Astrocyte of the cerebellum (primary cell): ENCODE measurements at places on chromosomes 3 and 15.

GRCh38 chr3:172516318-172517214 is 6.7 kb downstream of the TNFSF10 start:
- peak; percentile 88 for DNase-seq

GRCh38 chr3:33439546-33440327 is 468 bp downstream of the UBP1 start:
- DNase-seq = no peak

DNA sequence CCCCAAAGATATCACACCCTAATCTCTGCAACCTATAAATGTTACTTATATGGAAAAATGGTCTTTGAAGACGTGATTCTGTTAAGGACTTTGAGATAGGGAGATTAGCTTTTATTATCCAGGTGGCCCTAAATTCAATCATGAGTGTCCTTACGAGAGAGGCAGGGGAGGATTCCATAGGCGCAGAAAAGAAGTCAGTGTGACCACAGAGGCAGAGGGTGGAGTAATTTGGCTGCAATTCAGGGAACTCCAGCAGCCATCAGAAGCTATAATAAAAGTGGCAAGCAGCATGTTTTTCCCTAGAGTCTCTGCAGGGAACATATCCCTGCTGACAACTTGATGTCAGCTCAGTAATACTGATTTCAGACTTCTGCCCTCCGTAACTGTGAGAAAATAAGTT is 315.2 kb upstream of the ROBO2 start:
- DNase-seq = no peak

DNA sequence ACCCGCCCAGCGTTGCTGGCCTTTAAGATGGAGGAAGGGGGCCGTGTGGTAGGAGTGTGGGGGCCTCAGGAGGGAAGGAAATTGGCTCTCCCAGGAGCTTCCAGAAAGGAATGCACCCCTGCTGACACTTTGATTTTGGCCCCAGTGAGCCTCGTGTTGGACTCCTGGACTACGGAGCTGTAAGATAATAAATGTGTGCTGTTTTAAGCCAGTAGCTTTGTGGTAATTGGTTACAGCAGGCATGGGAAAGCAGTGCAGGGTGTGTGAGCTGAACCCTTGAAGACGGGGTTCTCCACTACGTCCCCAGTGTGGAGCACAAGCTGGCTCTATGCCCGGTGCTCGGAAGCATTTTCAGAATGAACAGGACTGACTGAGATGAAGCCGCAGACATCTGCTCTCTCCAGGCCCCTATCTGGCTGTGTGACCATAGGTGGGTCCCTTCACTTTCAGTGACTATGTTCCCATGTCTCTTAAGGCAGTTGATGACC is 22.9 kb upstream of the CGNL1 start:
- DNase-seq = no peak

GRCh38 chr15:40252438-40253166 is 13.7 kb downstream of the PAK6 start:
- no peak for DNase-seq

GRCh38 chr3:37225481-37225880 is 51.1 kb upstream of the LRRFIP2 start:
- no peak for DNase-seq

DNA sequence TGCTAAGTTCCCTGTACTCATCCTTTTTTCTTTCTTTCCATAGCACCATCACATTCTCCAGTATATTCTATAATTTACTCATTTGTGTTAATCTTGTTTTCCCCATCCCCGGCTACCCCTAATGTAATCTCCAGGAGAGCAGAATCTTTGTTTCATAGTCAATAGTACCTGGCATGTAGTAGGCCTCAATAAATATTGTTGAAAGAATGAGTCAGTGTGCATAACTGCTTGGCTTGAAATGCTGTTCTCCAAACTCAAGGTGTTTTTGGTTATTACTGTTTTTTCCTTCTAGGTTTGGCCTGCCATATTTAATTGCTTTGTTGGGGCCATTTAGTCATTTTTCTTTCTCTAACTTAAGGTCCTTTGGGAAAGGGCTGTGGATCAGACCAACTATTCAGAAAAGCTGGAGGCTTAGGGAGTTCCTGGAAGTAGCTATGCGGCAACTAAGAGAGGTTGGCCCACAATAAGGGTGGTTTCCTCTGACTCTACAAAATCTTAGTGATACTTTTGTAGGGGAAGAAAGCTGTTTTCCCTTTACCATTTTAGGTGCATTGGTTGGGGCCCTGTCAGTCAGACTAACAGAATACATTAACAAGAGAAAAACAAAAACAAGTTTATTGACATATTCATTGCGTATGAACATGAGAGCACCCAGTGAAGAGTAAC is 28.4 kb downstream of the KAT2B start:
- DNase-seq = no peak

- peak; percentile 31 for DNase-seq
Observed at GRCh38 chr15:55289746-55290527, at the start of gene RAB27A. Gene RAB27A, minus strand, starts transcription at chr15:55289813. Its CDS starts 54,879 bp downstream, at chr15:55234934.

GRCh38 chr3:98839846-98840245 is 61.6 kb downstream of the DCBLD2 start:
- DNase-seq = no peak

GRCh38 chr3:4508048-4508981 is 15.2 kb downstream of the ITPR1 start:
- no peak for DNase-seq

DNA sequence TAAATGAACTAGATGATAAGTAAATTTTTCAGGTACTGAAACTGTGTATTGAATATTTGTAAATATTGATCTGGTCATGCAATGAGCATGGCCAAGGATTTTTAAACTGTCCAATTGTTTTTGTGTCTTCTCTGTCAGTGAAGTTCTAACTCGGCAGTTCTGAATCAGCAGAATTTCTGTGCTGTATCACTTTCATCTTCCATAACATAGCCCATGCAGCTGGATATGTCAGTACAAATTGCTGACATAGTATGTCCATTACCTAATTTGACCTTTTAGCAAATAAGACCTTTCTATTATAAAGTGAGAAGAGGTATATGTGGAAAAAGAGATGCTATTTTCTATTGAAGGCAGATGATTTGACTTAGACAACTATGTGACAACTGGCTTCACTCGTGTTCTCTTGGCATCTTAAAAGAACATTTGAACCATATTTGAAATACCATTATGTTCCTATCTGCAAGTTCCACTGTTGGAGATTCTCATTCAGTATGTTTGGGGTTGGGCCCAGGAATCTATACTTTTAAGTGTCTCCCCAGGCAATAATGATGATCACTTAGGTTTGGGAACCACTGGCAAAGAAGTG is 90.4 kb downstream of the CMSS1 start:
- DNase-seq = no peak

- peak; percentile 24 for DNase-seq
Observed at GRCh38 chr3:39990532-39990931, 181.1 kb downstream of the MYRIP start.

GRCh38 chr3:6260551-6261191 is 600.2 kb upstream of the GRM7 start:
- no peak for DNase-seq

DNA sequence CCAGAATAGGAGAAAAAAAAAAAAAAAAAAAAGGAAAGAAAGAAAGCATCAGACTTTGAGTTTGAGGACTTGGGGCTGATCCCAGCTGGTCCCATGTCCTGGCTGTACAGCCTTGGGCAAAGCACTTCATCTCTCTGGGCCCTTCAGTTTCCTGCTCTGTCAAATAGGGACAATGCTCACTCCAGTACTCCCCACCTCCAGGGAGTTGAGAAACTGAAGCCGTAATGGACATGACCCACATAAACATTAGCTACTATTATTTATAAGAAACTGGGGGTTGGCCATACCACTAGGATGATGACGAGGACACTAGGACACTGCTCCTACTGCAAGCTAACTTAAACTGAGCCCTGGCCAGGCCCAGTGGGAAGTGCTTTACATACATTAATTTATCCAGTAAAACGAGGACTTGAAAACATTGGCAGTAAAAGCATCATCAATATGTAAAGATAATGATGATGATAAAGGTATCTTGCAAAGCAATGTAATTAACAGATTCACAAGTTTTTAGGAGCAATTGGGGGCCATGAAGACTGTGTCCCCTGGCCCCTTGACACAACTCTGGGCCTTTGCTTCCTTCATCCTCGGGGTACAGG is 22.9 kb upstream of the SMAD6 start:
- no peak for DNase-seq

- no peak for DNase-seq
Observed at GRCh38 chr3:57699591-57699990, 6.7 kb upstream of the DENND6A start.

DNA sequence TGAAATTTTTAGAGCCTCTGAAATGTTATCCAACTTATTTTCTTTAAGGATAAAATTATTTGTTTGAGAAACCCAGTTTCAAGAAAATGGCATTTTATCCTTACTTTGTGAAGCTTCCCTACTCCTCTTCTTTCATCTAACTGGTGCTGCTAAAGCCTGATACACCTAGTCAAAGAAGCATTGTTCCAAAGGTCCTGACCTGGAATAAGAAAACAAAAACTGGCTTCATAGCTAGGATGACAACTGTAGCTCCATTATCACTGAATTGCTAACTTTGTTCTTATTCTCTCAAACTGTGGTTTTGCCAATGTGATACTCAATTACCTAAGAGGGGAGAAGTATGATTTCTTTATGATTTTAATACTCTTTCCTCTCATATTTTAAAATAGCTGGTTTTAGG is 27.6 kb upstream of the ATP2C1 start:
- no peak for DNase-seq

GRCh38 chr3:136490646-136491405 is 240.7 kb downstream of the PCCB start:
- DNase-seq = no peak

DNA sequence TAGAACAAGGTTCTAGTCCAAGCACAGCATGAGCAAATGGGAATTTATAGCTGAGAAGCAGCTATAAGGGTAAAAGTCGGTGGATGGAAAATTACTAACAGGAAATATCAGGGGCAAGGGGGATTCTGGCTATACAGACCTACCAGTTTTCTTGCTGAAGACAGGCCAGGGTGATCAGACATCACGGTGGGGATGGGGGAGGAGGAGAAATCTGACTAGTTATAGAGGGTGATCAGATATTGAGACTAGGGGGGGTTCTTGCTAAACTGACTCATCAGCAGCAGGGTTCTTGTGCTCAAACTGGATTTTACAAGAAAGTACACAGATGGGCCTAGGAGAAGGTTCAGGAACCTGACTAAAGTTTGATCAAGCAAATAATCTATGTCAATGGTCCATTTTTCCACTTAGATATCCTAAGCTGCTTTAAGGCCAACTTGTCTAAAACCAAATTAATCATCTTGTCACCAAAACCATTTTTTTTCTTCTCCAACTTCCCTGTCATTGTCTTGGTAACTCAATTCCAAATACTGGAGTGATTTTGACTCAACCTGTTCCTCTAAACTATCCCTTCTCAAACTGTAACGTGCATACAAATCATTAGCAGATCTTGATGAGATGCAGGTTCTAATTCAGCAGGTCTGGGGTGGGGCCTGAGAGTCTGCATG is 4.6 kb downstream of the TMEM212 start:
- DNase-seq = no peak

- DNase-seq = no peak
Observed at GRCh38 chr15:27550635-27551034, 548.5 kb downstream of the OCA2 start.

DNA sequence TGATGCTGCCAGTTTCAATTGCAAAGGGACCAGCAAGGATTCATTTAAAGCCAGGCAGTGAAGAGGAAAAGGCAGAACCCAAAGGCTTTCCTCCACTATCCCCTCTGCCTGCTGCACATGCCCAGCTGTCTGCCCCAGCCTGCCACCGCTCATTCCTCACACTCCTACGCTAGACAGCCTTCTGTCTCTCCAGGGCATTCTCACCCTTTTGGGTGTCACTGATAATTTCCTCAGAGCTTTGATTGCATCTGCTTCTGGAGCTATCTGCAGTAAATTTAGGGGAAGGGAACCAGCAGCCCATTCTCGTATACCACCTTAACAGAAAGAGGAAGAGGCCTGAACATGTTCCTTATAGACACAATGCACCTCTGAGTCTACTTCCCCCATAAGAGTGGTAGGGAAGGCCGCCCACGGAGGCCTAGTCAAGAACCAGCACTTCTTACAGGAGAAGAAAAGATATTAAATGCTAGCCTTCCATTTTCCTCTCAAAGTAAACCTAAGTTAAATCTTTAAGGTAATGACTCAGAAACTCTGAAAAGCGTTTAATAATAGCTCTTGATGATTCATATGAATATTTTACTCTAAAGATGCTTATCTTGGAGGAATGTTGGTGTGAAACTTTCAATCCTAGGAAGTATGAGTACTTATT is 20.9 kb downstream of the NUDT16 start:
- peak; percentile 23 for DNase-seq

DNA sequence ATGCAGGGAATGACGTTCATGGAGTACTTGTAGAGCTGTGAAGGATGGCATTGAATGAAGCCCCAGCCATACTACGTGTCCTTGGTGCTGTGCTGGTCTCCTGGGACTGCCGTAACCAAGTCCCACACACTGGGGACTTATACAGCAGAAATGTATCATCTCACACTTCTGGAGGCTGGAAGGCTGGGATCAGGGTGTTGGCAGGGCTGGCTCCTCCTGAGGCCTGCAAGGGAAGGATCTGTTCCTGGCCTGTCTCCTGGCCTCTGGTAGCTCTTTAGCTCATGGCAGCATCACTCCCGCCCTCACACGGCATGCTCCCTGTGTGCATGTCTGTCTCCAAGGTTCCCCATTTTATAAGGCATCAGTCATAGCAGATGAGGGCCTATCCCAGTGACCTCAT is 29.5 kb upstream of the GABRG3 start:
- no peak for DNase-seq

DNA sequence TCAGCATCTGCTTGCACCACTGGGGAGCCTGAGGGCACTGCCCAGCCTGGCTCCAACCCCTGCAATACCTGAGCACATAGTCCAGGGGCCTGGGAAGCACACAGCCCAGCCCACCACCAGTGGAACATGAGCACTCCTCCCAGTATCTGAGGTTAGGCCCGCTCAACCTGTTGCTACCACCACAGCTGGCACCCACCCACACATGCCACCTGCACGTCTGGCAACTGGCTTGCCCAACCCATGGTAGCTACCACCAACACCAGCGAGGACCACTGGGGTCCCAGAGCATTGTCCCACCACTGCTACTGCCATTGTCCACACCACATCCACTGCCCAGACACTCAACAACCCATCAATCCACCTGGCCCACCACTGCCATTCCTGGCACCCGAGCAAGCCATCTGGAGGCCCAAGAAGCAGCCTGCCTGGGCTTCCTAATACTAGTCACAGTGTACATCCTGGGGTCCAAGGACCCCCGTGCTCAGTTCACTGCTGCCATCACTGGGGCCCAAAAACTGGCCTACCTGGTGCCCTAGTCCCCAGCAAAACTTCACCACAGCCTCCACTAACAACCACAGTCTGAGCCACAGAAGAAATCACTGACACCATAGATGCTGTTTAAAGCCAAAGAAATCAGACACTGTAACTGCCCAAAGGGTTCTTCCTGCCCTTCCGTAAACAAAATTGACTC is 62.1 kb upstream of the TBC1D23 start:
- no peak for DNase-seq

GRCh38 chr3:108493862-108494261 is 16.5 kb downstream of the MYH15 start:
- DNase-seq = no peak
